Retina (tissue), 1 donor: ENCODE measurements at places on chromosomes 4 and X.

DNA sequence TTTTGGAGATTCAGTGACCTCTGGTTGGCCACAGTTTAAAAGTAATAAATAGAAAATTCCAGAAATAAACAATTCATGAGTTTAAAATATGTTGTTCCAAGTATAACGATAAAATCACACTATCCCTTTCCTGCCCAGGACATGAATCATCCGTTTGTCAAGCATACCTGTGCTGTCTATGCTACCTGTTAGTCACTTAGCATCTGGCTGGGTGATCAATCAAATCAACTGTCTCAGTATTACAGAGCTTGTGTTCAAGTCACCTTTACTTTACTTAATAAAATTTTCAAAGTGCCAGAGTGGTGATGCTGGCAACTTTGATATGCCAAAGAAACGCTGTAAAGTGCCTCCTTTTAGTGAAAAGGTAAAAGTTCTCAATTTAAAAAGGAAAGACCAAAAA, 979.5 kb upstream of the NDST4 start:
- no peak for DNase-seq

GRCh38 chr4:8165374-8165896, 6.8 kb upstream of the ABLIM2 start:
- peak; percentile 50 for DNase-seq

DNA sequence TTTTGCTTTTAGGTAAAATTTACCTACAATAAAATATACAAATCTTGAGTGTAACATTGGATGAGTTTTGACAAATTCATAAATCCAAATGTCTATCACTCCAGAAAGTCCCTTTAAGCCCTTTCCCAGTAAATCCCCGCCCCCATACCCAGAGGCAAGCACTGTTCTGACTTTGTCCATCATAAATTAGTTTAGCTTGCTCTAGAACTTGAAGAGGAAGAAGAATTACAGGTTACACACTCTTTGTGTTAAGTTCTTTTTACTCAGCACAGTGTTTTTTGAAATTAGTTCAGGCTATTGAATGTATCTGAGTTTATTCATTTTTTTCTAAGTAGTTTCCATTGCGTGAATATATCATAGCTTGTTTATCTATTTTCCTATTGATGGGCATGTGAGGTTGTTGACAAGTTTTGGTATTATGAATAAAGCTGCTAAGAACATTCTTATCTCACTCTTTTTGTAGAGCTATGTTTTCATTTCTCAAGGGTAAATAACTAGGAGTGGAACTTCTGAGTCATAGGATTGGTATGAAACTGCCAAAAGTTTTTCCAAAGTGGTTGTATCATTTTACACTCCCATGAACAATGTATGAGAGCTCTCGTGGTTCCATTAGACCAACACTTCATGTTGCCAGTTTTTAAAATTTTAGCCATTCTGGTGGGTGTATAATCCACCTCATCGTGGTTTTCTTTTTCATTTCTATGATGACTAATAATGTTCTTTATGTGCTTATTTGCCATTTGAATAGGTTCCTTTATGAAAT, 22.4 kb upstream of the HPSE start:
- DNase-seq = no peak

DNA sequence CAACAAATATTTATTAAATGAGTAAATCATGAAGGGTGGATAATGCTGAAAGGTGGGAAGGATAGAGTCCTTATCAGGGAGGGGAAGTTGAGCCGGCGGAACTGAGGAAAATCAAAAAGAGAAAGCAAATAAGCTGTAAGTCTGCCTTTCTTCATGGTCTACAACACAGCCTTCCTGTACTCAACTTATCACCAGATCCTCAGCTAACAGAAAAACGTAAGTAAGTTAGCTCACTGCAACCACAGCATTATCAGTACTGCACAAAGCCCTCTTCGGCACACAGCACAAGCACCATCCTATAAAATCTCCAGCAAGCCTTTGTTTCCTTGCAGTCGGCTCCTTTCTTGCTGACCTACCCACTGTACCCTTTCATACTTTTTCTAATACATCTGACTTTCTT, 70.3 kb downstream of the CRMP1 start:
- no peak for DNase-seq
